ENCODE measurements at places on chromosomes 1 and 21. TPM values are rescaled to one million over a fixed set of nuclear protein-coding genes. Genes with fewer than 3 reads are reported as not detected.
A peak's percentile ranks its signal among the peaks of the same experiment; 100 is the strongest.

GRCh38 chr1:234843946-234844345 is 234.0 kb upstream of the IRF2BP2 start:
- peaks cover 25% of the 10 kb centered on the region for H3K4me1 ChIP-seq
- no peak overlapping the region for H3K4me3 ChIP-seq
- DNase-seq: no peak
- H3K36me3 ChIP-seq: no peaks in the 10 kb centered on the region

GRCh38 chr21:39441502-39442475 is 3.8 kb downstream of the LCA5L start:
- H3K4me1 ChIP-seq: peaks cover 11% of the 10 kb centered on the region
- no peaks in the 10 kb centered on the region for H3K36me3 ChIP-seq
- no peaks in the 10 kb centered on the region for H3K27me3 ChIP-seq
- DNase-seq: no peak
- no peak overlapping the region for H3K4me3 ChIP-seq

DNA sequence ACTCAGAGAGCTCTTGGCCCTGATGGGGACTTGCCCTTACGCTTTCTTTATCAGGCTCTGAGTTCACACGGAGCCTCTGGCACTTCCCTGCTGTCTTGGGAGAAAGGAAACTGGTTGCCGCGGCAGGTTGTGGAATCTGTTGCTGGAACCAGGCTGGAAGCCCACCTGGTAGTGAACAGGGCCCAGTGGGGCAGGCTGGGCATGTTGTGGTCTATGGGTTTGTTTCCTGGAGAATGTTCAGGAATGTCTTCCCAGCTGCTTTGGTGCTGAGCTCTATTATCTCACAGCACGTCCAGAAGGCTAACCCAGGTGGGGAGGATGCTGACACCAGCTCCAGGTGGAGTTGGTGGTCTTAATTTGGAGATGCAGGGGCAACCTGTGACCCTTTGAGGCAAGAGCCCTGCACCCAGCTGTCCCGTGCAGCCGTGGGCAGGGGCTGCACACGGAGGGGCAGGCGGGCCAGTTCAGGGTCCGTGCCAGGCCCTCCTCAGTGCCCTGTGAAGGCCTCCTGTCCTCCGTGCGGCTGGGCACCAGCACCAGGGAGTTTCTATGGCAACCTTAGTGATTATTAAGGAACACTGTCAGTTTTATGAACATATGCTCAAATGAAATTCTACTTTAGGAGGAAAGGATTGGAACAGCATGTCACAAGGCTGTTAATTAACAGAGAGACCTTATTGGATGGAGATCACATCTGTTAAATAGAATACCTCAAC is 33.3 kb upstream of the TDRD10 start:
- peaks cover 37% of the 10 kb centered on the region for H3K4me1 ChIP-seq
- peak; percentile 56 for DNase-seq
- peak overlapping the region; percentile 27 for H3K27ac ChIP-seq
- H3K4me3 ChIP-seq: no peak overlapping the region
- H3K27me3 ChIP-seq: no peaks in the 10 kb centered on the region
- peaks cover 16% of the 10 kb centered on the region for H3K36me3 ChIP-seq

- DNase-seq: no peak
- H3K4me1 ChIP-seq: no peaks in the 10 kb centered on the region
- no peaks in the 10 kb centered on the region for H3K36me3 ChIP-seq
- H3K27me3 ChIP-seq: no peaks in the 10 kb centered on the region
- no peak overlapping the region for H3K27ac ChIP-seq
These were observed 265.8 kb downstream of the CAMTA1 start for GRCh38 chr1:7050751-7051665.

DNA sequence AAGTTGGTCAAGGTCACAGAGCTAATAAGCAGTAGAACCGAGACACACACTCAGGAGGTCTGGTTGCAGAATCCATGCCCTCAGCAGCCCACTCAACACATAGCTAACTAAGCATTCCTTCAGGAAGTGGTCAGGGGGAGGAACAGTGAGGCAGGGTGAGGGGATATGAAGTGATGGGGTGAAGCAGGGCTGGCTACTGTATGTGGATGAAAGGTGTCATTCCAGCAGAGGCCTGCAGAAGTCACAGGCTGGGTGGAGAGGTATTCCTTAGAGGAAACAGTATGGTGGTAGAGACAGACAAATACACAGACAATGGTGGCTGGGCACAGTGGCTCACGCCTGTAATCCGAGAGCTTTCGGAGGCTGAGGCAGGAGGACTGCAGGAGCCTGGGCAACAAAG is 14.1 kb downstream of the TMCO4 start:
- H3K4me1 ChIP-seq: no peaks in the 10 kb centered on the region
- peaks cover 15% of the 10 kb centered on the region for H3K36me3 ChIP-seq
- H3K27me3 ChIP-seq: no peaks in the 10 kb centered on the region
- no peak overlapping the region for H3K4me3 ChIP-seq
- no peak for DNase-seq

DNA sequence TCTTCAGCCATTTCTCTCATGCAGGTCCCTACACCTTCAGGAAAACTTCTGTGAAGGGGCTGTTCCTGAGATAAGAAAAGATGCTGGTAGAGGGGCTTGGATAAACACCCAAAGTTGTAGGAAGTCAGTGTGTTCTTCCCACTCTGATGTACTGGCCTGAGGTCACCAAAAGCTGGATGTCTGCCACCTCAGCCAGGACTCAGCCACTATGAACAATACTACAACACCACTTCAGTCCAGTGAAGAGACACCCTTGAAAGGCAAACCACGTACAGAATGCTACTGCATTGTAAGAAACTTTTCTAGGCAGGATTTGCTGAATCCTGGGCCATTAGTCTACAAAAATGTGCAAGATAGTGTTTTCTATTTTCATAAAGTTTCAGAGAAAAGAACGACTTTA is 2.4 kb downstream of the PTPN14 start:
- H3K27me3 ChIP-seq: peaks cover 34% of the 10 kb centered on the region
- H3K36me3 ChIP-seq: no peaks in the 10 kb centered on the region
- DNase-seq: no peak

DNA sequence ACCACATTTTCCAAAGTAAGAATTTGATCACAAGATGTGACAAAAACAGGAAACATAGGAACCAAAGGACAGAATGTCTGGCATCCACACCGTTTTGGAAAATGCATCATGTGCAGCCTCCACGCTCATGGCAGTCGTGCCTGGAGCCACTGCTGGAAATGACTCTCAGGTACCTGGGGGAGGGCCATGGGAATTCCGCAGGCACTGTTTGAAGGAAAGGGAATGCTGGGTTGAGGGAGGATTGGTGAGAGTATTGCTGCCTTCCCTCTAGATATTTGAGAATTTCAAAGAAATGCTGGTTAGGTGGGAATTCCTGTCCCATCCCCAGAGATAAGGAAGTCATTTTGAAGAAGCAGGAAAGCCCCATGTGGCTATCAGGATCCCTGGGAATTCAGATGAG is 10.8 kb downstream of the SLAMF1 start:
- H3K4me3 ChIP-seq: no peak overlapping the region
- peaks cover 33% of the 10 kb centered on the region for H3K36me3 ChIP-seq
- no peak overlapping the region for H3K27ac ChIP-seq
- no peak for DNase-seq

GRCh38 chr1:10626131-10626731 is 151.5 kb downstream of the PEX14 start:
- peaks cover 32% of the 10 kb centered on the region for H3K36me3 ChIP-seq
- peak; percentile 46 for DNase-seq
- no peak overlapping the region for H3K27ac ChIP-seq
- no peak overlapping the region for H3K4me3 ChIP-seq

- no peak for DNase-seq
- no peaks in the 10 kb centered on the region for H3K4me1 ChIP-seq
- H3K4me3 ChIP-seq: no peak overlapping the region
These were observed 127.7 kb upstream of the AJAP1 start for GRCh38 chr1:4526747-4527146.

GRCh38 chr1:67869233-67869632 is 36.0 kb upstream of the GNG12 start:
- no peaks in the 10 kb centered on the region for H3K27me3 ChIP-seq
- no peak overlapping the region for H3K4me3 ChIP-seq
- no peak for DNase-seq
- H3K27ac ChIP-seq: no peak overlapping the region

GRCh38 chr21:9767592-9768375 is 753.6 kb upstream of the TPTE start:
- no peaks in the 10 kb centered on the region for H3K4me1 ChIP-seq
- no peaks in the 10 kb centered on the region for H3K36me3 ChIP-seq
- no peaks in the 10 kb centered on the region for H3K27me3 ChIP-seq
- no peak overlapping the region for H3K4me3 ChIP-seq

DNA sequence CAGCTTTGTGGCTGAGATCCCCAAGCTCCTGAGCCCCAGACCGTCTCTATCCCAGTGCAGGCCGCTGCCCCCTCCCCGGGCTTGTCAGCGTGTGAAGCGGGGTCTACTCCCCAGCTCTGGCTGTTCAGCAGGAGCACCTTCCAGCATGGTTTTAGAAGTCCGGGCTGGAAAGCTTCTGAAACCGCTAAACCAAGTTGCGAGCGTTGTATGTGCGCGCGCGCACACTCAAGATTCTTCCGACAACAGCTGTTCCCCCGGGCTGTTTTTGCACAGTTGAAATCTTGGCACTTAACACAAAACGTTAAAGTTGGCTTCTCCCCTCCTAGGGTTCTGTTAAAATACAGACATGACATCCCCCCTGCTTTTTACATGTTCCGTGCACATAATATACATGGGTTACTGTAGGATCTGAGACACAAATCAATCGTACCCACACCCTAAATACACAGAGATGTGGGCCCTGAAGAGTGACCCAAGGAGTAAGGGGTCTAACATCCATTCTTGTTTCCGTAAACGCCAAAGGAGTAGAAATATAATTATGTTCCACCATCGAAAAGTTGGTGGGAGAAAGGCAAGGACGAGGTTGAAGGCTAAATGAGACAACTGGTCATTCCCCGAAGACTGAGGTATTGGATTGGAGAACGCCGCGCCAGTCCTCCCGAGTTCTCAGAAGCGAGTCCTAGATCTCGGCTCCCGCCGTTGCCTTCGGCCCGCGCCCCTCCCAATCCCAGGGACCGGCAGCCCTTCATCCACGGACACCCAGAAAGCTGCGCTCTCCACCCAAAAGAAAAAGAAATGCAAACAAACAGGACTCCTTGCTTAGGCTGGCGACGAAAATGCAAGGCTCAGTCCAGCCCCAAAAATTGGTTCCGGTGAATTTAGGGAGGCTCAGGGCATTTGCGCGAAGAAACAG is 1.3 kb downstream of the TBX15 start:
- peak overlapping the region; percentile 20 for H3K4me3 ChIP-seq
- no peaks in the 10 kb centered on the region for H3K36me3 ChIP-seq
- peaks cover 18% of the 10 kb centered on the region for H3K27me3 ChIP-seq
- H3K27ac ChIP-seq: no peak overlapping the region
- H3K4me1 ChIP-seq: peaks cover 8% of the 10 kb centered on the region

DNA sequence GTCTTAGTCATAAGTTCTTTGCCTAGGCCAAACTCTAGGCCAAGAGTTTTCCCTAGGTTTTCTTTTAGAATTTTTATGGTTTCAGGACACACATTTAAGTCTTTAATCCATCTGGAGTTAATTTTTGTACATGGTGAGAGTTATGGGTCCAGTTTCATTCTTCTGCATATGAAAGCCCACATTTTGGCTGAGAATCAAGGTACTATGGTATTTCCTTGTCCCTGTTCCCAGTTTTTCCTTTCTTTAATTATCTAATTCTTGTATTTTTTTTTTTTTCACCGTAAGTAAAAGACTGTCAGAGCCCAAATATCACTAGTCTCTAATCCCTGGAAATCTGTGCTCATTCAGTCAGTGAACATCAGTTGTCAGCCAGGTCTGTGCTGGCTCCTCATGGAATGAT is 105.4 kb downstream of the MAP3K21 start:
- no peaks in the 10 kb centered on the region for H3K36me3 ChIP-seq
- no peak overlapping the region for H3K4me3 ChIP-seq
- no peak overlapping the region for H3K27ac ChIP-seq
- H3K4me1 ChIP-seq: no peaks in the 10 kb centered on the region
- no peak for DNase-seq

GRCh38 chr1:99675994-99676393 is 30.1 kb downstream of the PALMD start:
- H3K27me3 ChIP-seq: no peaks in the 10 kb centered on the region
- no peak for DNase-seq
- no peak overlapping the region for H3K27ac ChIP-seq

GRCh38 chr1:119981986-119982815 is 85.9 kb upstream of the ADAM30 start:
- peaks cover 3% of the 10 kb centered on the region for H3K36me3 ChIP-seq
- H3K4me1 ChIP-seq: peaks cover 64% of the 10 kb centered on the region
- no peak overlapping the region for H3K4me3 ChIP-seq
- DNase-seq: no peak

GRCh38 chr1:181010789-181011188 is 11.9 kb downstream of the STX6 start:
- peaks cover 1% of the 10 kb centered on the region for H3K36me3 ChIP-seq
- peaks cover 4% of the 10 kb centered on the region for H3K4me1 ChIP-seq
- no peak for DNase-seq
- H3K27me3 ChIP-seq: no peaks in the 10 kb centered on the region

- no peaks in the 10 kb centered on the region for H3K36me3 ChIP-seq
- peaks cover 12% of the 10 kb centered on the region for H3K4me1 ChIP-seq
These were observed 38.2 kb downstream of the CRYAA start for GRCh38 chr21:43207043-43207315.

- no peaks in the 10 kb centered on the region for H3K4me1 ChIP-seq
- no peak overlapping the region for H3K27ac ChIP-seq
- H3K36me3 ChIP-seq: no peaks in the 10 kb centered on the region
- no peak overlapping the region for H3K4me3 ChIP-seq
- DNase-seq: no peak
These were observed 4.8 kb upstream of the SLC35D1 start for GRCh38 chr1:67058761-67059160.

DNA sequence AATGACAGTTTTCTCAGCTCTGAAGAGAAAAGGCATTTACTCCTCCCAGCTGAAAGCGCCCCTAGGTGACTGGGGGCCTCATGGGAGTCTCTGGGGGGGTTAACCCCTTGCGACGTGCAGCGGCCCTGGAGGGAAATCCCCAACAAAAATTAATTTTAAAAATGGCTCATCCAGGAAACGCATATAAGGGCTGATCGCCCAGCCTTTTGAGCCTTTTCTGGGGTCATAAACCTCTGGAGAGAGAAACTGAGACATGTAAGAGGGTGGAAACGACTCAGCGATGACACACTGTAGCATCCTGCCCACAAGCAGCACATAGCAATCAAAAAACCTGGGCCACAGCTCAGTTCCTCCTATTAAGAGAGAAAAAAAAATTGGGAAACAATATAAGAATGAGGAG is 20.4 kb upstream of the HPDL start:
- H3K36me3 ChIP-seq: no peaks in the 10 kb centered on the region
- peaks cover 20% of the 10 kb centered on the region for H3K4me1 ChIP-seq
- H3K27ac ChIP-seq: peak overlapping the region; percentile 15

- H3K27me3 ChIP-seq: no peaks in the 10 kb centered on the region
- peaks cover 44% of the 10 kb centered on the region for H3K36me3 ChIP-seq
- DNase-seq: peak; percentile 71
- no peak overlapping the region for H3K4me3 ChIP-seq
- H3K27ac ChIP-seq: no peak overlapping the region
These were observed 2.5 kb downstream of the TMEM63A start for GRCh38 chr1:225879521-225880221.

Gene LDLRAP1
- total RNA-seq: 92.6 TPM

Gene UHMK1
- 77.6 TPM for total RNA-seq

Gene C8A
- total RNA-seq: not detected

Gene GSTM1
- 65.0 TPM for total RNA-seq

Gene AGT
- 0.16 TPM for total RNA-seq

Gene SELENBP1
- total RNA-seq: 82.5 TPM

Gene LRRC71
- total RNA-seq: not detected

Gene RGS16
- total RNA-seq: 4.1 TPM

Gene GRHL3
- not detected for total RNA-seq

Gene CACHD1
- total RNA-seq: 16.1 TPM

Gene FAM72D
- total RNA-seq: not detected

Gene DNAJC28
- 0.42 TPM for total RNA-seq

Gene UFC1
- 71.2 TPM for total RNA-seq

Gene S100A1
- total RNA-seq: not detected

Gene ARHGAP29
- 101 TPM for total RNA-seq
